ENCODE measurements at places on chromosomes 4 and X.

DNA sequence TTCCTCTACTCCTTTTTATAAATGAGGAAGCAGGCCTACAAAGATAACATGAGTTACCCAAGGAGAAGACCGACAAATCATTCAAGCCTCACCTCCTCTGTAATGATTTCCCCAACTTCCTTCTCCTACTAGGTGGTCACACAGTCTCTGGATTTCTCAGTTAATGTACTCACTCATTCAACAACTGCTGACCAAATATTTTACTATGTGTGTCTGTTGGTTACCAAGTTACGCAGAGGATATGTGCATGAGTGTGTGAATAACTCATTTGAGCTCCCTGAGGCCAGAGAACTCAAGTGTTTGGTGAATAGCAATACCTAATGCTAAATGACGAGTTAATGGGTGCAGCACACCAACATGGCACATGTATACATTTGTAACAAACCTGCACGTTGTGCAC lies 10.4 kb downstream of the CASK start:
- DNase-seq: no peak

DNA sequence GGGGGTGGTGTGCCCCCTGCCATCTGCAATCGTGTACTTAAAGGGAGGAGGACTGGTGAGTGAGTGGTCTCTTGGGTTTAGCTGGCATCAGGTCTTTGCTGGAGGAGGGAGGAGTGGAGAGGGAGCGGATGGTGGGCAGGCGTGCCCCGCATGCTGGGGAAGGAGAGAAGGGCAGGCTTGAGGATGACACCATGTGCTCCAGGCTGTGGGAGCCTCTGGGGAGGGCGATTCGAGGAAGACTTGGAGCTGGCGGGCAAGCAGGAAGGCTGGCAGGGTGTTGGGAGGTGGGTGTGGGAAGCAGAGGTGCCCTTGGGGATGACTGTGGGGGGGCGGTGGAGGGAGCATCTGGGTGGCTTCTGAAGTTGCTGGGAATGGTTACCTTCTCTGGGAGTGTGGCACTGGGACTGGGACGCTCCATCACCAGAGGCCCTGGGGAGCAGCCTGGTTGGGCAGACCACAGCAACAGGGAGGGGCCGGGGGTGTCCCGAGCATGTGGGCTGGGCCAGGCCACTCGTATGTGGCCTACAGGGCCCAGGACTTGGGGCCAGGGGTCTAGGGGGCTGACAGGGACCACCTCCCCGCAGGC lies 30.8 kb upstream of the AFAP1 start:
- no peak for DNase-seq

GRCh38 chr4:27149541-27150212 lies 289.0 kb downstream of the STIM2 start:
- no peak for DNase-seq

DNA sequence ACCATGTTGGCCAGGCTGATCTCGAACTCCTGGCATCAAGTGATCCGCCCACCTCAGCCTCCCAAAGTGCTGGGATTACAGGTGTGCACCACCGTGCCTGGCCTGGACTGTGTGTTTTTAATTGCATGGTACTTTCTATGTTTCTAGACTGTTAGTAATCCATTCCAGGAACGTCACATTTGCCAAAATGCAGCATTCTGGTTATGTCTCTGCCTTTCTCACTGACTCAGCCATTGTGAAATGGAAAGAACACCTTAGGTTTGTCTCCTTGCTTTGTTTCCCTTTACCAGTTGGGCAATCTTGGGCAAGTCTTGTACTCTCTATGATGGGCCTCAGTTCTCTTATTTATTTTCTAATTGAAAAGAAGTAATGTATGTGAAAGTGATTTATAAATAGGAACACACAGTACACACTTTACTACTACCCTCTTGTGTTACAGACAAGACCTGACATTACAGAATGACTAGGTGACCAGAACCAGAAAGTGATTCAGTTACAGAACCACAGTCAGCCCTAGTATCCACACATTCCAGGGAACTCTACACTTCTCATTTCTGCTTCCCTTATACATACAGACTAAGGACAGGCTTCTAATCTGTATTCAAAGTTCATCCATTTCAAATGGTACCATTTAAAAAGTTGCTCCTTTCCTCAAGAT lies 187.1 kb downstream of the MGST2 start:
- DNase-seq: no peak

DNA sequence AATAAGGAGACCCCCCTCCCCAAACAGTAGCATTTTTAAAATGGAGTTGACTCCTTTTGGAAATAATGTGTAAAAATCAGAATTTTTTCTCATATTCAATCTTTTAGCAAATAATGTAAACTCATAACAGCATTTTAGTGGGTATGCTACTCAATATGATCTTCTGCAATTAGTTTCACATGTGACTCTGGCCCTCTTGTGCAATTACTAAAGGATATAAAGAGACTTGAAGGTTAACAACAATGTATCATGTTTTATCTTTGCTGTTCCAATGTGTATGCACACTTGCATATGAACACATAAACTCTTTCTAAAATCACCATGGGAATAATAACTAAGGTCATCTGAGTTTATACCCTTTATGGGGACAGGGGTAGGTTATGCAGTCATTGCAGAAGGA lies 39.9 kb upstream of the RXFP1 start:
- DNase-seq: no peak

GRCh38 chrX:10926404-10926803 lies 184.7 kb upstream of the HCCS start:
- DNase-seq: no peak

DNA sequence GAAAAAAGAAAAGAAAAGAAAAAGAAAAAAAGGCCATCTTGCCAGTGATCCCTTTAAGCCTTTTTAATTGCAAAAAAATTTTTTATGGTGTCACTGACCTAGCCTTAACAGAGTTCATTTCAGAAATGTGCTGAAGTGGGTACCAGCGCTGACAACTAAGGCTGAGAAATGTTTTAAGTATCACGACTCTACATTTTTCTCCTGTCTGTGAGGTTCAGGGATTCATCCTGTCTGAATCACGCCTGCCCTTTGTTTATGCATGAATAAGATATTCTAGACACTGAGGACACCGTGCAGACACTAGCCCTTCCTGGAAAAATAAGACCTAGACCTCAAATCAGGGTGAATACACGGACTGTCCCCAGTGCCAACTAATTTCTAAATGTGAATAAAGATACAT lies 154.4 kb upstream of the NOCT start:
- no peak for DNase-seq

Data from DMS153 (cell line).